Memory B cell (primary cell): ENCODE measurements at places on chromosomes 13 and 19.

DNA sequence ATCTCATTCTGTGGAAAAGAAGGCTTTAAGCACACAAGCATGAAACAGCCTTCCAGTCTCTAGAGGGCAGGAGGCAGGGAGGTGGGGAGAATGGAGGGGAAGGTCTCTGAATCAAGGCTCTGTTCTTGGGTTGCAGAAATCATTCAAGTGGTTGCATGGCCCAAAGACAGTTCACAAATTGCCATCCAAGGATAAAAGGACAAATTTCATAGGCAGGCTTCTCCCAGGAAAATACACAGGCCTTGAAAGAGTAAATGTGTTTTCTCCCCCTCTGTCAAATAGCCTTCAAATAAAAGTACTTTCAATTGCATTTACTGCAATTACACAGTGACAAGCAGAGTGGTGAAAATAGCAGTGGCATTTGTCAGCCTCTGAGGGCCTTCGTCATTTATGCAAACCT lies 450.8 kb downstream of the DCT start:
- no peak for DNase-seq

- DNase-seq: no peak
Observed at GRCh38 chr13:89066868-89067466, 1395.8 kb downstream of the SLITRK5 start.

- no peak for DNase-seq
Observed at GRCh38 chr19:10454267-10454666, 33.9 kb downstream of the PDE4A start.

DNA sequence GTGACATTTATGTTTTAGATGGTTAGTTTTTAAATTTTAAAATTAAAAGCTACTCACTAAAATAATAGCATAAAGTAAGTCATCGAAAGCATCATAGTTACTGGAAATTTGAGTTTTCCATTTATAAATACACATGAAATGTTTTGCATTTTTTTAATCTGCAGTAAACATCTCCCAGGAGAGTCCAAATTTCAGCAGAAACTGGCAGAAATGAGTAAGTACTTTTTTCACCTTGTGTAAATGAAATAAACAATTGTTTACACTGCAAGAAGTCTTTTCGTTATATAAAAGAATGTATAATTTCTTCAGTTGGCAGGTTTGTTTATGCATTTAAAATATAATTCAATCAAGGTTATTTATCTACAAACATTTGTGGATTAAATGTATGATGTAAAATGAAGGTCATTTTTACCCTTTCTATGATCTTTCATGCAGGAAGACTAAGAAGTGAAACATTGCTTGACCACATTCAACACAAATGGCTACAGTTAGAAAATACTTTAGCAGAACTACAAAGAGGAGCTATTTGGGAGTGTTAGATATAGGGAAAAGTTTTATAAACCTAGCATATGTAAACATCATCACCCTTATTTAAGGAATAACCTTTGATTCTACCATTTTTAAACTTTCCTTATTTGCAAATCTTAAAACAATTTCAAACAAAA lies 55.6 kb downstream of the RCBTB2 start:
- no peak for DNase-seq

DNA sequence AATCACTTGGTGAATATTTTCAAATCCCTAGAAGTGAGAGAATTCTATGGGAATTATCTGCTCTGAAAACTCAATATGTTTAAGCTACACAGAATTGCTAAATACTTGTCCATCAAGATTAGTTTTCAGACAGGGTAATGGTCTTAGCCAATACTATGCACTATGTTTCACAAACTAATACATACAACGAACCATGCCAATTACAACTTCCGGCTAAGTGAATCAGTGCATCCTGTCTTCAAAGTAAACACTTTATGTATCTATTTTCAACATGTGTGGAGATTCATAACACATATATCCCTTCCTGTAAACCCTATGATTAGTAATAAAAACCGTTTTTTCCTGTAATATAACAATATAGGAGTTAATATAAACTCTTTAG lies 181.5 kb downstream of the POSTN start:
- DNase-seq: no peak

DNA sequence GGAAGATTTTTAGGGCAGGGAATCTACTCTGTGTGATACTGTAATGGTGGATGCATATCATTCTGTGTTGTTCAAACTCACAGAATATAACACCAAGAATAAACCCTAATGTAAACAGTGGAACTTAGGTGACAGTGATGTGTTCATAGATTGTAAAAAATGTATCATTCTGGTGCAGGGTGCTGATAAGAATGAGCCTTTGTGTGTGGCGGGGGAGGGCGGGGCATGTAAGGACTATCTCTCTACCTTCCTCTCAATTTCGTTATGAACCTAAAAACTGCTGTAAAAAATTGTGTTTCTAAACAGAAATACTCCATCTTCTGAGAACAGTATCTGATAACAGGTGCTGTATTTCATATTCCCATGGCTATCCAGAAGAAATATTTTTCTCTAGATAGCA lies 35.6 kb downstream of the TNFRSF19 start:
- no peak for DNase-seq

DNA sequence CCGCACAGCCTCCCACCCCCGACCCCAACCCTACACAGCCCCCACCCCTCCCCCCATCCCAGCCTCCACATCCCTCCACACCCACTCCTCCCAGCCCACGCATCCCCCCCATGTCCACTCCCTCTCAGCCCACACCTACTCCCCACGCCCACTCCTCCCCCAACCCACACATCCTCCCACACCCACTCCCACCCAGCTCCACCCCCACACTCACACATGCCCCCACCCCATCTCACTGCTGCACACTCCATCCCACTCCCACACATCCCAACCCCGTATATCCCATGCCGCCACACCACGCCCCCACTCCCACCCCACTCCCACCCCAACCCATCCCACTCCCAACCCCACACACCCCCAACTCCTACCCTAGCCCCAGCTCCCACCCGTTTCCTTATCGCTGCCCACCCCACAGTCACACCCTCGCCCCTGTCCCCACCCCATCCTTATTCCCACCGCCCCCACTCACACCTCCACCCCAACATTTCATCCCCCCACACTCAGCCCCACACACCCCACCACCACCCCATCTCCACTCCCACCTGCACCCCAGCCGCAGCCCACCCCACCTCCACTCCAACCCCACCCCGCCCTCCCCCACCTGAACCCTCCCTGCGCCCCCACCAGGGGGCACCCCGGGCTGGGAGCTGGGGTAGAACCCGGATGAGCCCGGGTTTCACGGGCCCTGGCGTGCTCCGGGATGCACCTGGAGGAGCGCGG lies 809 bp downstream of the TDRD12 start:
- no peak for DNase-seq

DNA sequence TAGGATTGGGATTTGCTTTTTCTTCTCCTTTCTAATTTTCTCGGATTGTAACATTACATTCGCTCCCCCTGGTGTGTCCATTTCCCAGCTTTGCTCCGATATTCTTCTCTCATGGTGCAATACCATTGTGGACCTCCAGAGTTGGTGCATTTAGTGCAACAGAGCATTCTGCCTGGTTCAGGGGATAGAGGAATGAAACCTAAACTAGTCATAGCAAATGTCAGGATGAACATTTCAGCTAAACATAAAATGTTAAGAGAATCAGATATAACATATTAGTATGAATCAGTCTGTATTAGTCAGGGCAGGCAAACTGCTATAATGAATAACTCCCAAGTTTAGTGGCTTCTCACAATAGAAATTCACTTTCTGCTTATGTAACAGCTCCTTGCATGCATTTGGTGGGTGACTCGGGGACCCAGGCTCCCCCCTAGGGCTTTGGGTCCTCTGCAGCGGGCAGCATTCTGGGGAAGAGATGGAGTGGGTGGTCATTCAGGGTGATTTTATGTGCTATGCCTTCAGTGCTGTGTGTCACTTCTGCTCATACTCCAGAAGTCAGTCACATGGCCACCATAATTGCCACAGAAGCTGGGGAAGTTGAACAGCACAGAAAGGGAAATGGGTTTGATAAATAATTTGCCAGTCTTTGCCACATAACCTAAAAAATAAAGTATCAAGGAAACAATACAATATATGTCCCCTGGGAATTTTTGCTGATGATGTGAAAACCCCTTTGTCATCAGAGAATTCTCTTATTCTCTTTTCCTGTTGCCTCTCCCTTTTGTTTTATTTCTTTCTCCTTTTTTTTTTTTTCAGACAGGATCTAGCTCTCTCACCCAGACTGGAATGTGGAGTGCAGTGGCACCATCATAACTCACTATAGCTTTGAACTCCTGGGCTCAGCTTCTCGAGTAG lies 111.0 kb downstream of the HSPH1 start:
- DNase-seq: no peak

- DNase-seq: no peak
Observed at GRCh38 chr13:97316390-97316789, 94.3 kb downstream of the MBNL2 start.

- no peak for DNase-seq
Observed at GRCh38 chr13:40478775-40479174, 187.7 kb downstream of the FOXO1 start.

GRCh38 chr13:50511877-50512341 lies 331.6 kb downstream of the DLEU7 start:
- no peak for DNase-seq

DNA sequence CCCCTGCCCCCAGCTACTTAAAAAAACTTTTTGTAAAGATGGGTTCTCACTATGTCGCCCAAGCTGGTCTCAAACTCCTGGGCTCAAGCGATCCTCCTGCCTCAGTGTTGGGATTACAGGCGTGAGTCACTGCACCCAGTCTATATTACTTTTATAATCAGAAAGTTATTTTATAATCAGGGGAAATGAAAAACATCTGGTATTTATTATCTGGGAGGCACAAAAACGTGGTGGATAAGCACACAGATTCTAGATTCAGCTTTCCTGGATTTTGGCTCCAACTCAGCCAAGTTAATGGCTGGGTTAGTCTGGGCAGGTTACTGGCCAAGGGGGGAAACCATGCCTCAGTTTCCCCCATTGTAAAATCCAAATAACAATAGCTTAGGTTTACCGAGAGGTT lies 24.7 kb downstream of the KEAP1 start:
- no peak for DNase-seq

DNA sequence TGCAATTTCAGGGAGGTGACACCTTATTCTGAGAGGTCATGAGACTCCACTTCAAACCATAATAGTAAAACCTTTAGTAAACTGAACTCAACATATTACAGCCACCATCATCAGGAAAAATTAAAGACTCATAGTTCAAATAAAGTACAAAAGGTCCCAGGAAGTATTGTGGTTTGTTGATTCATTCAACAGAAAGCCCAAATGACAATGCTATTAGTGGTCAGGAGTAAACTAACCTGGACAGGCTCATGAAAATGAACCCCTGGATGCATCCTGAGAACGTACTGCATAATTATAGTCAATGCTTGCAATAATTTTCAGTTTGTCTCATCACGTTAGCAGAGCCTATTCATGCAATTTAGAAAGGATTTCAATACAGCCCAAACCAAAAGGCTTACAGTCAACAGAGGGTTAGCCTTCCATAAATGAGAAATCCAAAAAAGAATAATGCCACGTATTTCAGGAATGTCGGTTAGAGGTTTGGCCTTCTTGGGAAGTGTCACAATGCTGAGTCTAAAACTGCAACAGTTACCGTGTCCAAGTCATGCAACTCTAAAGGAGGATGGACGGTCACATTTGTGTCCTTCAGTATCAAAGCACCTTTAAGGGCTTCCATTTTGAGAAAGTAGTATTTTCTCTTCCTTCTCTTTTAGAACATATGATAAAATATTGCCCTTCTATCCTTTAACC lies 280.8 kb downstream of the ABCC4 start:
- no peak for DNase-seq

DNA sequence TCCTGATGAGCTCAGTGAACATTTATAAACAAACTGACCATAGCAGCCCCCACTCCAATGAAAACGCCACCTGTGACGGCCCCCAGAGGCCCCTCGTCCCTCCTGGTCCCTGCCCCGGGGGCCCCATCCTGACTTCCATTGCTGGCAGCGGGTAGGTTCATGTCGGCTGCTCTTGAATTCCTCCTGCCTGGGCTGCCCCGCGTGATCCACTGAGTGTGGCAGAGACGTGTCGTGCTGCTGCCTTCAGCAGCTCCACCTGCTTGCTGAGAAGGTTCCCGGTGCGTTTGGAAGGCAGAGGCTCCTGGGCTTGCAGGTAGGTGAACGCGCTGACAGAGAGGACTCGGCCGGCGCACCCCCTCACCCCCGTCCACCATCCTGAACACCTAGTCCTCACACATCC lies 11.6 kb downstream of the C2CD4C start:
- no peak for DNase-seq

- no peak for DNase-seq
Observed at GRCh38 chr13:98875146-98875729, 102.6 kb downstream of the DOCK9 start.

GRCh38 chr19:13117176-13117771 lies 734 bp upstream of the TRMT1 start:
- peak; percentile 16 for DNase-seq

- no peak for DNase-seq
Observed at GRCh38 chr19:4380254-4380727, 20.1 kb downstream of the SH3GL1 start.

DNA sequence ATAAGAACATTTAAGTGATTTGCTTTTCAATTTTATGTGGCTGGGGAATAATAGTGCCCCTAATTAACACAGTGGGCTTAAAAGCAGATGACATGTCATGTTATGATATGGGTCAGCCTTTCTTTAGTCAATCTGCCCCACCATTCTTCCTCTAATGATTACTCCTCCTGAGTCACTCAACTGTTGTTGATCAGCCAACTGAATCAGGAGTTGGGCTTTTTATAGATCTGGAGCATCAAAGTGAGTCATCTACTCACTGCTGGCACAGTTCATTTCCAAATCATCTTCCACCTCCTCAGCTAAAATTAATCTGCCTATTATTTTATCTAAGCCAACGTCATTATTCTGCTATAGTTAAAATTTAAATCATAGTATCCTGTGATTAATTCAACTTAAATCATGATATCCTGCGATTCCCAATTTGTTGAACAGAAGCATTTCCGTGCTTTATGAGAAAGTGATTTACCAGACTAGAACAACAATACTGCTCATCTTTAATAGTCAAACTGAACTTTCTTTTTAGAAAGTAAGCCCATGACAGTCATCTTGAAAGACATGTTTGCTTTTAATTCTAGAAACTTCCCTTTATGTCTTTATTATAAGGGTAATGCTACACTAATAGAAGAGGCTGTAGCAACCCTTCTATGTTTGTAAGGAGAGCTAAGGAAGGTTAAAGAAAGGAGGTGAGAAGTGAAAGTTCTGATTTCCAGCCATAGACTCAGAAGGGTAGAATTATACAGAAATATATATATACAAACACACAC lies 551.4 kb downstream of the TBC1D4 start:
- no peak for DNase-seq

GRCh38 chr13:96036515-96036914 lies 16.7 kb downstream of the UGGT2 start:
- no peak for DNase-seq

- no peak for DNase-seq
Observed at GRCh38 chr19:56642711-56643459, at the start of gene SMIM17. Gene SMIM17, plus strand, starts transcription at chr19:56643159. Its CDS starts 2,509 bp downstream, at chr19:56645668.

DNA sequence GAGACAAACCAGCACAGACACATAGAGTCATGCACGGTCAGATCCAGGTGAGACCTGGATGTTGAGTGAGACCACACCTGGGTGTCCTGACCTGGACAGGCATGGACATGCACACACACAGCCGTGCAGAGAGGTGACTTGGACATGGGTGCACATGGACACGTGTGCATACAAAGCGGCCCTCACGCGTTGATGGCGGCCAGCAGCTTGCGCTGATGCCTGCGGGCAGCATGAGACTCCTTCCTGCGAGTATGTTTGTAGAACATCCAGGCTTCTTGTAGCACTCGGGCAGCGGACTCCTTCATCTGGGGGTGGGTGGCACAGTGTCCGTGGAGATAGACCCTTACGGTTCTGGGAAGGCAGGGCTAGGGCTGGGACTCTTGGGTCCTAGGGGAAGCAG lies 11.5 kb downstream of the KCNN4 start:
- DNase-seq: no peak
